ENCODE measurements at places on chromosomes 6 and 20.

- no peak for DNase-seq
Measured at GRCh38 chr6:17240803-17241500, 40.2 kb upstream of the RBM24 start.

DNA sequence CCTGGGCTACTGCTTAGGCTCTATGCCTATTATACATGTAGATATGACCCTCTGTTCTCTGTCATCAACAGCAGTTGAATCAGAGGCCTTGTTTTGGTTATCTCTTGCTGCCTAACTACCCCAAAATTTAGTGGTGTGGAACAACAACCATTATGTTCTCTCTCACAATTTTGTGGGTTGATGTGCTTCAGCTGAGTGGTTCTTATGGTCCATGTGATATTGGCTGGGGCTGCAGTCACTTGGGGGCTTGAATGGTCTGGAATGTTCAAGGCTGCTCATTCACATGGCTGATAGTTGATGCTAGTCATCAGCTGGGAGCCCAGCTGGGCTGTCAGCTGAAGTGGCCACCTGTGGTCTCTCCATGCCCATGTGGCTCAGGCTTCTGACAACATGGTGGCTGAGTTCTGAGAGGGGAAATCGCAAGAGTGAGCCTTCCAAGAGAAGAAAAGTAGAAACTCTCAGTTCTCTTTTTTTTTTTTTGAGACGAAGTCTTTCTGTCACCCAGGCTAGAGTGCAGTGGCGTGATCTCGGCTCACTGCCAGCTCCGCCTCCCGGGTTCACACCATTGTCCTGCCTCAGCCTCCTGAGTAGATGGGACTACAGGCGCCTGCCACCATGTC lies 47.8 kb downstream of the SHLD1 start:
- no peak for DNase-seq

DNA sequence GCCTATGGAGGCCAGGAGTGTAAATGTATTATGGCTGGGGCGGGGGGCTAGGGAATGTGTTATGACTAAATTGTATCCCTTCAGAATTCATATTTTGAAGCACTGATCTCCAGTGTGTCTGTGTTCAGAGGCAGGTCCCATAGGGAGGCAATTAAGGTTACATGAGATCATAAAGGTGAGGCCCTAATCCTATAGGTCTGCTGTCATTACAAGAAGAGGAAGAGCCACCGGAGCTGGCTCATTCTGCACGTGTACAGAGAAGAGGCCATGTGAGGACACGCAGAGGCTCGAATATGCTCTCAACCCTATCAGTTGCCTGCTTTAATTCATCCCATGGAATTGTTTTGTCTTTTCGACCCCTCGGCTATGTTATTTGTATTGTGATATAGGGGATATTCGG lies 76.9 kb downstream of the VTA1 start:
- no peak for DNase-seq

GRCh38 chr6:13688692-13689196 lies 22.9 kb downstream of the RANBP9 start:
- no peak for DNase-seq

- no peak for DNase-seq
Measured at GRCh38 chr6:17151888-17152287, 50.0 kb downstream of the STMND1 start.

GRCh38 chr6:31407699-31408098 lies 4.3 kb downstream of the MICA start:
- peak; percentile 67 for DNase-seq

- DNase-seq: no peak
Measured at GRCh38 chr6:145026267-145026679, 709.0 kb downstream of the EPM2A start.

DNA sequence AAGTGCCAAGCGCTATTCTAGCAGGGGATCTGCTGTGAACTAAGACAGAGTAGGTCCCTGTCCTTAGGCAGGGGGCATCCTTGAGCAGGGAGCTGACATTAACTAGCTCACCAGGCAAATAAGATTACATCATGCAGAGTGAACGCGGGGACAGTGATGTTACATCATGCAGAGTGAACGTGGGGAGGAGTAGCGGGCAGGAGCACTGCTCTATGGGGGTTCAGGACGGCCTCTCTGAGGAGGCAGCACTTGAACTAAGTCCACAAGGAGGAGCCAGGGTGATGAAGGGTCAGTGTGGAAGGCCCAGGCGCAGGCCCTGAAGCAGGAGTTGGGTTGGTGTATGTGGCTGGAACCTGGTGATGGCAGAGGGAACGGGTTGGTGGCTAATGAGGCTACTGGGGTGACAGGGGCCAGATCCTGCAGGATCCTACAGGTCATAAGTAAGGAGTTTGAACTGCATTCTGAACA lies 38.7 kb downstream of the KAT14 start:
- DNase-seq: no peak

DNA sequence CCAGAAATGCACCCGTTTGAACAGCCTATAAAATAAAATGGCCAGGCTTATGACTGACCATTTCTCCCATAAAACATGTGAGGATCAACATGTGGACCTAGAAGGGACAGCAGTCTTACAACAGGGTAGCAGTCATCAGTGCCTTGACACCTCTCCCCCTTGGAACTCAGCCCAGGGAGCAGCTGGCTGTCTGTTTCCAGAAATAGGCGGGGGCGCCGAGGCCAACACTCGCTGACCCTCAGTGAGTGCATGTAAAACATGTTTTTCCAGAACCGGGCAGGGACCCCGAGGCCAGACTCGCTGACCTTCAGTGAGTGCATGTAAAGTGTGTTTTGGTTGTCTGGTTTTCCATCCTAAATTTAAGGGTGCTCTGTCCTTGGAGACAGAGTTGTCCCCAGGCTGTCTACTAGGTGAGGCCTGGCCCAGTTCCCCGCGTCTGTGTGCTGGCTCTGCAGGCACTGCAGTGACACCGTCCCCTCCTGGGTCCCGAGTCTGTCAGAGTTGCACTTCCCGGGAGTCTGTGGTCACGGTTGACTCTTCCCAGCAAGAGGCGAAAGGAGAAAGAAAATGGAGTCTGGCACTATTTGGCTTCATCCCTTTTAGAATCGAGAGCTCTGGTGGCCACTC lies 19.8 kb upstream of the ADRM1 start:
- no peak for DNase-seq

- DNase-seq: no peak
Measured at GRCh38 chr6:112145080-112145573, 57.7 kb downstream of the FAM229B start.

DNA sequence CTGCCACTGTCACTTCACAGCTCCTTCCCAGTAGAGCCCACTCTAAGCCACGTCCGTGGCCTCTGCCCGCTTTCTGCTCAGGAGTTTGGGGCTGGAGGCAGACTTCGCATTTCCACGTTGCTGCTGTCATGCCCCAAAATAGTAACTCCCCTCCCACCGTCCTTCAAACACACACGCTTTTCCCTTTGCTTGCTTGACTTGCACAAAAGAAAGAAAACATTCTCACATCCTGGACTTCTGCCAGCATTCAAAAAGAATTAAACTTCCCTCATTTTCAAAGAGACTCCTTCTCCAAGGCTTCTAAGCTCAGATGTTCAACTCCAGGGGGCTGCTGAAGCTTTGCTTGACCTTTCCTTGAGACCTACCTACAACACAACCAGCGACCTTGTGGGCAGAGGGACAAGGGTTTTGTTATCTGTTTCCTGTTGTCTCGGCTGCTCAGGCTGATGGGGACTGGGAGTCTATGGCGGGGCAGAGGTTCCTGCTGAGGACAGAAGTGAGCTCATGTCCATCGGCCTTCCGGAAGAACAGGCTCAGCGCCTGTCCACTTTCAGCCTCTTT lies 263.8 kb upstream of the FOXQ1 start:
- DNase-seq: no peak

DNA sequence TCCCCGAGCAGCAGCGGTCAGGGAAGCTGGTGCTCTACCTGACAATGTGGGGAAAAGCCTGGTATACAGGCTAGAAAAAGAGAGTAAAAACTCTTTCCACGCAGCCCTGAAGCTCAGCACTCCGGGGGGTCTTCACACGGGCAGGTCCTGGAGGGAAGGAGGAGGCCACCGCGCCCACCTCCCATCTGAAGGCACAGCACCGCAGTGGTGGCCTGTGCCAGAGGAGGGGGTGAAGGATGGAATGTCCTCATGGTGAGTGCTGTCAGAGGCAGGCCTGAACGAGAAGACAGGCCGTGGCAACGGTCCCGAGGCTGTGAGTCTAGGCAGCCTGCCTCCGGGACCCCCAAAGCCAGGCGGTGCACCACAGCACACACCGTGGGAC lies 5.8 kb downstream of the SLC2A4RG start:
- DNase-seq: no peak

DNA sequence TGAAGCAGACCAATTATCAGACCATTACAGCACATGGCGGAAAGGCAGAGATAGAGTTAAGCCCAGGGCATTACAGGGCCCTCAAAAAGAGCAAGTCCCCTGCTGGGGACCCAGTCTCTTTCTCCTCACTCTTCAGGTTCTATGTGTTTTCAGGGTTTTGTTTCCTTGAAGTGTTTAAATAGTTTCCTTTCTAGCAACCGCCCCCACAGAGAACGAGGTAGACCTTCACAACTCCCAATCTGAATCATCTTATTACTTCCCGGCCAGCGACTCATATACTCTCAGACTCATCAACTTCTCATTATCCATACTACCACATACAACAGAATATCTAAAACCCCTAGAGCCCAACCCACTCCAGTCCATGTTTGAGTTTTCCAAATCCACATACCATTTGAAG lies 526.6 kb upstream of the ARID1B start:
- DNase-seq: no peak

DNA sequence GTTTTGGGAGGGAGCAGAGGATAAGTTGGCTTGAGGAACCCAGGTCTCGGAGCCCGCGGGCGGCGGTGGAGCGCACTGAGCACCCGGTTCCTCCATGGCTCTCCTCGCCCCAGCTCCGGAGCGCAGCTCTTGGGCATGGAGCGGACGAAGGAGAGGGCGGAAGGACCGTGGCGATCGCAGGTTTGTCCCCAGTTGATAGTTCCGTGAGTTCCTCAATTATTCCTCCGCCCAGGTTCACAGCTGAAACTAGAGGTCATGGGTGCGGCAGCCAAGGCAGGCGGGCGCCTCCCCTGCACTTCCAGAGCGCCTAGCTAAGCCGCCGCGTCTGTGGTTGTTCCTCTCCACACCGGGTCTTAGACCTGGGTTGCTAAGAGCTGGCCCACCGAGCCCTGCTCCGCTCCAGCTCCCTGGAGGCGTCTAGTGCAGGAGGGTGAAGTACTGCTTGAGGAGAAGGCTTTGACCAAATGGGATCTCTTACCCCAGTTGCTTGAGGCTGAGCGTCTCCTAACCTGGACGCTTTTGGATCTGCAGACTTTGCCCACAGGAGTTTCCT lies at the start of gene HTR1B:
Gene HTR1B (minus strand): TSS at position 184 of the 553 bp plus-strand sequence. CDS start 88 bp downstream, at position 96.
- DNase-seq: no peak

DNA sequence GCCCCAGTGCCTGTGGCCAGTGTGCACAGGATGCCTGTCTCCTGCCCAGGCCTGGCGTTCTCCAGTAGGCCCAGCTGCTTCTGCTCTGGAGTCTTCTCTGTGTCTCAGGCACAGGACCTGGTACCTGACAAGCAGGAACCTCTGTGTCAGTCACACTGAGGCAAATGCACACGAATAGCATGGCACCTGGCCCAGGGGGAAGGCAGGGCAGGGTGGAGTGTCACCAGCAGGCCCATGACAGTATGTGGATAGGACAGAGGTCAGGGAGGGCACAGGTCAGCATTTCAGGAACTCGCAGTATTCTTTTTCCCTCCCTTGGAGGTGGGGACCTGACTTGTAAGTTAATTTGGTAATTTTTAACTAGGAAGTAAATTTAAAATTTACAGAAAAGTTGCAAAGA lies 5.6 kb downstream of the PSMG4 start:
- DNase-seq: no peak

DNA sequence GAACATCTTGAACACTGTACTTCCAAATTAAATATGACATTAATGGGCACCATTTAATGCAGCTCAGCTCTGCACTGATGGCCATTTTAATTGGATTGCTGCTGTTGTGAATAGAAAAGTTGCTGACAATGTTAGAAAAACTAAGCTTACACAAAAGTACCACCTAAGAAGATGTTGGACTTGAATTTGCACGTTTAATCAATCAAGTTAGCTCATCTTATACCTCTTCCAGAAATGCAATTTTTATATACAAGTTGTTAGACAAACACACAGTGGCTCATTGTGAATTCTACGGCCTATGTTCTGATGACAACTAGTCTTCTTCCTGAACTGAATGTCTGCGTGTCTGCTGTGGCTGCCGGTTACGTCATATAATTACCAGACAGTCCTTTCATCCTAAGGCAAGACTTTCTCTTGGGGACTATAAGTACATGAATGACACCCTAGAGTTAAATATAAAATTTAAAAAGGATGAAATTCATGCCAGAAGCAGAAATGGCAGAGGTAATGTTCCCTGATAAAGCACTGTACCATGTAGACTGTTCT lies 330.2 kb downstream of the EPM2A start:
- DNase-seq: no peak

DNA sequence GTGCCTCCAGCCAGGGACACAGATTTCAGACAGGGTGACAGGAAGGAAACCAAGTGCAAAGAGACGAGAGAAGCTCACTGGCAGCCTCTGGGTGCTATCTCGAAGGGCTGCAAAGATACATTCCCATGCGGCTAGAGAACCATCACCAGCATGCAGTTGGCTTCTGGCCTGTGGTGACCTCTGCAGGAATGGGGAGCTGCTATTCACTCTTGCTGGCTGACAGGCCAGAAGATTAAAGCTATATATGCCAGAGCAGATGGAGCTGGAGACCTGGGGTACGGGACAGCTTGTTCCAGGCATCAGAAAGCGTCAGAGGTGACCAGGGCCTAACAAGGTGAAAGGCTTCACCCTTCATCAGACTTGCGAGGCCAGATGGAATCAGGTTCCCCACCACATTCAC lies 20.0 kb downstream of the MAP1LC3A start:
- no peak for DNase-seq

- DNase-seq: no peak
Measured at GRCh38 chr20:31565699-31566318, 39.3 kb upstream of the ID1 start.

- DNase-seq: no peak
Measured at GRCh38 chr6:147244832-147245231, 40.6 kb downstream of the STXBP5 start.

- DNase-seq: peak; percentile 64
Measured at GRCh38 chr20:52313341-52313963, 121.9 kb upstream of the ZFP64 start.

DNA sequence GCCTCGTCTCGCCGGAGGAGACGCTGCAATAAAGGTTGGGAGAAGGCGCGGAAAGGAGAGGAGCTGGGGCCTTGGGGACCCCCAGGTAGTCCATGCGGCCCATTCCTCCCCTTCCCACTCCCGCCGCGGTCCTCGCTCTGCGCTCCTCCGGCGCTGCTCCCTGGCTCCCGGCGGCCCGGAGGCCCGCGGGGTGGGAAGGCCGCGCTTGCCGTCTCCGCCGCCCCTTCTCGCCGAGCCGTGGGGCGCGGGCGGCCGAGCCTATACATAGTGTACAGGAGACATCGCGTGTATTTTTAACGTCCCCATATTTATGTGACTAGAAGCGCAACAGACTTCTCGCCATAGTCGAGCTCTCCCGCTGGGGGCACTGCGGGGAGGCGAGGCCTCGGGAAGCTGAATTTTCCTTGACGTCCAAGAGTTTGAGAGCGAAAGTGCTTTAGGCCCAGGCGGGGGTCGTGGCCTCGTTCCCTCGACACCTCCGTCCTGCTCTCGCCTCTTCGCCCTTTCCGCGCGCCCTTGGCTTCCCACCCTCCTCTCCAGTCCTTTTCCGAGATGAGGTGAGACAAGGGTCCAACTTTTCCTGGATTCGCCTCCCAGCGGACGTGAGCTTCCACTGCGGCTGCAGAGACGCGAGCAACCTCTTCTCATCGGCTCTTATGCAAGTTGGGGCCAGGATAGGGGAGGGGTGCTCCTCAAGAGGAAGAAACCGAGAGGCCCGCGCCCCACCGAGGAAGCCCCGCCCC lies 29.0 kb downstream of the SLC12A5 start:
- peak; percentile 31 for DNase-seq

GRCh38 chr20:50416269-50417022 lies 93.7 kb upstream of the PTPN1 start:
- no peak for DNase-seq
